ENCODE measurements at places on chromosomes 1 and 21.

GRCh38 chr1:245216366-245217115 is 61.8 kb downstream of the KIF26B start:
- no peak for DNase-seq
- no peak overlapping the region for H3K4me3 ChIP-seq
- H3K27ac ChIP-seq, result no peak overlapping the region

GRCh38 chr21:40015818-40016217 is 148.6 kb downstream of the PCP4 start:
- no peaks in the 10 kb centered on the region for H3K36me3 ChIP-seq
- no peak for DNase-seq
- H3K4me1 ChIP-seq, result no peaks in the 10 kb centered on the region
- no peak overlapping the region for H3K4me3 ChIP-seq
- H3K27me3 ChIP-seq, result no peaks in the 10 kb centered on the region

GRCh38 chr21:21973806-21974205 is 975.6 kb downstream of the NCAM2 start:
- no peaks in the 10 kb centered on the region for H3K36me3 ChIP-seq
- no peak overlapping the region for H3K27ac ChIP-seq
- H3K4me1 ChIP-seq, result no peaks in the 10 kb centered on the region
- no peak for DNase-seq
- no peaks in the 10 kb centered on the region for H3K27me3 ChIP-seq
- peak overlapping the region; percentile 17 for H3K4me3 ChIP-seq

- no peak for DNase-seq
- peaks cover 2% of the 10 kb centered on the region for H3K27me3 ChIP-seq
- no peak overlapping the region for H3K27ac ChIP-seq
- no peak overlapping the region for H3K4me3 ChIP-seq
- no peaks in the 10 kb centered on the region for H3K4me1 ChIP-seq
Observed at GRCh38 chr1:226420897-226421296, 13.0 kb upstream of the PARP1 start.

GRCh38 chr21:25441835-25442234 is 165.4 kb downstream of the MRPL39 start:
- H3K36me3 ChIP-seq, result no peaks in the 10 kb centered on the region
- no peaks in the 10 kb centered on the region for H3K27me3 ChIP-seq
- DNase-seq, result no peak
- no peaks in the 10 kb centered on the region for H3K4me1 ChIP-seq
- H3K27ac ChIP-seq, result no peak overlapping the region

GRCh38 chr1:196433000-196433399 is 175.2 kb downstream of the KCNT2 start:
- H3K4me1 ChIP-seq, result no peaks in the 10 kb centered on the region
- no peaks in the 10 kb centered on the region for H3K27me3 ChIP-seq
- peak; percentile 49 for DNase-seq
- no peaks in the 10 kb centered on the region for H3K36me3 ChIP-seq
- H3K4me3 ChIP-seq, result no peak overlapping the region

- peak overlapping the region; percentile 96 for H3K4me3 ChIP-seq
- no peaks in the 10 kb centered on the region for H3K27me3 ChIP-seq
- H3K4me1 ChIP-seq, result peaks cover 10% of the 10 kb centered on the region
- peaks cover 6% of the 10 kb centered on the region for H3K36me3 ChIP-seq
- peak overlapping the region; percentile 98 for H3K27ac ChIP-seq
Observed at GRCh38 chr1:153533689-153534201, 2.0 kb downstream of the S100A6 start.

GRCh38 chr1:165387961-165388360 is 31.4 kb upstream of the LMX1A start:
- H3K27ac ChIP-seq, result no peak overlapping the region
- H3K27me3 ChIP-seq, result peaks cover 16% of the 10 kb centered on the region
- H3K4me3 ChIP-seq, result no peak overlapping the region

DNA sequence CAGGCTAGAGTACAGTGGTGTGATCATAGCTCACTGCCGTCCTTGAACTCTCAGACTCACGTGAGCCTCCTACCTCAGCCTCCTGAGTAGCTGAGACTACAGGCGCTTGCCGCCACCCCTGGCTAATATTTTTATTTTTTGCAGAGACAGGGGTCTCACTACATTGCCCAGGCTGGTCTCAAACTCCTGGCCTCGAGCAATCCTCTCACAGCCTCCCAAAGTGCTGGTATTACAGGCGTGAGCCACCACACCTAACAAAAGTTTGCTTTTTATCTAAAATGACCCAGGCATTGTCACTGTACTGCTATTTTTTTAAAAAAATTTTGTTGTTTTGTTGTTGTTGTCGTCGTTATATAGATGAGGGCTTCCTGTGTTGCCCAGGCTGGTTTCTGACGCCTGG is 46.4 kb downstream of the CAPN2 start:
- H3K36me3 ChIP-seq, result peaks cover 50% of the 10 kb centered on the region
- H3K4me1 ChIP-seq, result no peaks in the 10 kb centered on the region
- H3K4me3 ChIP-seq, result no peak overlapping the region
- no peak for DNase-seq

- no peak overlapping the region for H3K27ac ChIP-seq
- no peaks in the 10 kb centered on the region for H3K36me3 ChIP-seq
- H3K4me3 ChIP-seq, result no peak overlapping the region
- no peak for DNase-seq
Observed at GRCh38 chr1:193542690-193543089, 356.3 kb upstream of the B3GALT2 start.

- no peaks in the 10 kb centered on the region for H3K36me3 ChIP-seq
- no peaks in the 10 kb centered on the region for H3K4me1 ChIP-seq
- H3K27ac ChIP-seq, result no peak overlapping the region
- no peak overlapping the region for H3K4me3 ChIP-seq
Observed at GRCh38 chr1:205438213-205439158, 16.6 kb upstream of the LEMD1 start.

DNA sequence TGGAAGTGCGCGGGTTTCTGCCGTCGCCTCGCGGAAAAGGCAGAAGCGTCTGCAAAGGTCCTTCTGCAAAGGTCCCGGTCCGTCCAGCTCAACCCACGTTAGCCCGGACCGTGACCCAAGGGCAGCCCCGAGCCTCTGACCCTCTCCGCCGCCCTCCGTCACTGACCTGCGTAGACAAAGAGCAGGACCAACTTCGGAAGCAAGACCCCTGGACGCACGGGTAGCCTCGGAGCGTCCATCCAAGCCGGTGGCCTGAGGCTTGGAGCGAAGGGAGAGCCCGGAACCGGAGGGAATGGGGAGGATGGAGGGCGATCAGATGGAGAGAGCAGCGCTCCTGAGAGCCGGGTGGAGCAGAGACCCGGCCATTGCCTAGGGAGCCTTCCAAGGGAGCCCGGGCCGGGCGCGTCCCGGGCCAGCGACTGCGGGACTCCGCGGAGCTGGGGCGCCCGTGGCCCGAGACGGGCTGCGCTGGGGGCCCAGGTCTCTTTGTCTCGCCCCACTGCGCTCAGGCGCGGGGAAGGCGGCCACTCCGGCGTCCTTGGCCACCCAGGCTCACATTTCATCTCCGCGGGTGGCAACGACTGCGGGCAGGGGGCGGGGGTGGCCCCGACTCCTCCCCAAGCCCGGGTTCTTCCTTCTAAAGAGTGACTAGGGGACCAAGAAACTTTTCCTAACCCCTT is at the start of gene CYYR1:
CYYR1 (minus strand) TSS at position 585 of the 680 bp plus-strand sequence; CDS start at position 239, 346 bp downstream.
- DNase-seq, result peak; percentile 29
- no peaks in the 10 kb centered on the region for H3K27me3 ChIP-seq
- H3K36me3 ChIP-seq, result no peaks in the 10 kb centered on the region

DNA sequence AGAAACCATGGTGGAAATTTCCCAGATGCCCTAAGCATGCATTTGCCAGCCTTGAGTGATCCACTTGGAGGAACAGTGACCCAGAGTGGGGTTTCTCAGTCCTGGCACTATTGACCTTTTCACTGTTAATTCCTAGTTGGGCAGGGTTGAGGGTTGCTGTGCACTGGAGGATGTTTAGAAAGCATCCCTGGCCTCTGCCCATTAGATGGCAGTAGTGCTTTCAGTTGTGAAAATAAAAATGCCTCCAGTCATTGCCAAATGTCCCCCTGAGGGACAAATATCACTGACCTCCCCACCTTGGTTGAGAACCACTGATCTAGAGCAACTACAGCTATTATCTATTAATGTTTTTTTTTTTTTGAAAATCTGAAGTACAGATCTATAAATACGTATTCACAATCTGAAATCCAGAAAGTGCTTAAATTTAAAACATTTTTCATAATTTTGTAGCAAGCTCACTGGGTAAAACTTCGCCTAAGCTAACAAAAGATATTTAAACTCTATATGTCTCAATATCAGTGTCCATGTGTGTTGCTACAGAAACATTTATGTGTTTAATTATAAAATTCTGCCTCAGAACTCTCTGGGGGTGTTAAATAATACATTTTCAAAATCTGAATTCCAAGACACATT is 27.3 kb downstream of the F3 start:
- no peak overlapping the region for H3K4me3 ChIP-seq
- peak; percentile 35 for DNase-seq
- no peak overlapping the region for H3K27ac ChIP-seq
- H3K36me3 ChIP-seq, result no peaks in the 10 kb centered on the region
- H3K4me1 ChIP-seq, result no peaks in the 10 kb centered on the region
- no peaks in the 10 kb centered on the region for H3K27me3 ChIP-seq

DNA sequence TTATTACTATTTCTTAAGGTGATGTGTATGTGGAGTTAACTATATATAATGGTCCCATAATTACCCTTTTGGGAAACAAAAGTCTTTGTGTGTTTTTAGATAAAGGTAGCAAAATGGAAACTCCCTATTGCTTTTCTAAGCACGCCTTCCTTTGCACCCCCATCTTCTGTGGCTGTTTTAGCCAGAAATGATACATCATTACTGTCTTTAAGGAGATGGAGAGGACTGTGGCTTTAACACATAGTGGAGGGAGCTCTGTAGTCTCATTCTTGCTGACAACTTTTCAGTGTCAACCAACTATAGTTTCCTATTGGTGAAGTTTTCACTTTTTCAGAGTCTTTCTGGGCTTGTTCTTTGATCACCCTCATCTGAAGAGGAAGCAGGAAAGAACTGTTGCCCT is 1.0 kb downstream of the APOBEC4 start:
- no peak overlapping the region for H3K4me3 ChIP-seq
- H3K36me3 ChIP-seq, result no peaks in the 10 kb centered on the region
- H3K27ac ChIP-seq, result no peak overlapping the region

- H3K4me1 ChIP-seq, result no peaks in the 10 kb centered on the region
- no peak overlapping the region for H3K27ac ChIP-seq
- no peaks in the 10 kb centered on the region for H3K36me3 ChIP-seq
- H3K27me3 ChIP-seq, result no peaks in the 10 kb centered on the region
- no peak for DNase-seq
Observed at GRCh38 chr1:187042538-187042937, 213.8 kb downstream of the PLA2G4A start.

DNA sequence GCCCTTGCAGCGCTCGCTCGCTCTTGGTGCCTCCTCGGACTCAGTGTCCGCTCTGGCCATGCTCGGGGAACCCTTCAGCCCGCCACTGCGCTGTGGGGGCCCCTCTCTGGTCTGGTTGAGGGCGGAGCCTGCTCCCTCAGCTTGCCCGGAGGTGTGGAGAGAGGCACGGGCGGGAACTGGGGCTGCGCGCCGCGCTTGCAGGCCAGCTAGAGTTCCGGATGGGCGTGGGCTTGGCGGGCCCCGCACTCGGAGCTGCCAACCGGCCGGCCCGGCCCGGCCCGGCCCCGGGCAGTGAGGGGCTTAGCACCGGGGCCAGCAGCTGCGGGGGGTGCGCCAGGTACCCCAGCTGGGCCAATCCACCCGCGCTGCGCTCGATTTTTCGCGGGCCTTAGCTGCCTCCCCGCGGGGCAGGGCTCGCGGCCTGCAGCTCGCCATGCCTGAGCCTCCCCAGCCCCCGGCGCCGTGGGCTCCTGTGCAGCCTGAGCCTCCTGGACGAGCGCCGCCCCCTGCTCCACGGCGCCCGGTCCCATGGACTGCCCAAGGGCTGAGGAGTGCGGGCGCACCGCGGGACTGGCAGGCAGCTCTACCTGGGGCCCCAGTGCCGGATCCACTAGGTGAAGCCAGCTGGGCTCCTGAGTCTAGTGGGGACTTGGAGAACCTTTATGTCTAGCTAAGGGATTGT is 217.0 kb upstream of the PKN2 start:
- no peak overlapping the region for H3K4me3 ChIP-seq
- H3K4me1 ChIP-seq, result no peaks in the 10 kb centered on the region
- no peaks in the 10 kb centered on the region for H3K36me3 ChIP-seq
- no peak overlapping the region for H3K27ac ChIP-seq
- no peaks in the 10 kb centered on the region for H3K27me3 ChIP-seq
- no peak for DNase-seq

DNA sequence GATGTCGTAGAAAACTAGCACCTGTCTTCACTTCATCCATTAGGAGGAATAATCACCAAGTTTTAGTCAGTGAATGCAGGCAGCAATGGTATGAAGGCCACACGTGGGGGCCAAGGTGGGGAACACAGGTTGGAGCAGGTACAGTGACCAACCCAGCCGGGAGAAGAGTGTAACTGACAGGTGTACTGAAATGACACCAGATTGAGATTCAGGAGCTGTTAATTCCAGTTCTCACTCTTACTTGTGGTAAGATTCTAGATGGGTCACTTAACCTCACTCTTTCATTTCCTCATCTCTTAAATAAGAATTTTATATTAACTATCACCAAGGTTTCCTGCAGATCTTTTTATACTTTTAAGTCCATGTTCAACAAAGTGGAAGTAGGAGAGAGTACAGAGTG is 206.2 kb upstream of the PTBP2 start:
- H3K4me1 ChIP-seq, result peaks cover 2% of the 10 kb centered on the region

DNA sequence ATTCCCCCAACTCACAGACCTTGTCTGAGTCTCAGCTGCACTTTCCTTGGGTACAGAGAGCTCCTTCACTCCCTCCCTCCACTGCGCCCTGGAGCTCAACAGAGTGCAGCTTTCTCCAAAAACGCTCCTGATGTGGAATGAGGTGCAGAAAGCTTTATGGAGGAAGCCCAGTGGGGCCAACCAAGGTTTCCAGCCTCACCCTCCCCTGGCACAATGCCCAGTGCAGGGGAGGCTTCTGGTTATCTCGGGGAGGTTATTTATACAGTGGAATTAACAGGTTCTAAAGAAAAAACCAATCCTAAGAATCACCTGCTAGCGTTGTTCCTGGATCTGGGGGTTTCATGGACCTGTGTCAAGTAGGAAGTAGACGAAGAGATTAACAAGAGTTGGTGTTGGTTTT is at the start of gene ITLN1:
ITLN1 (minus strand) TSS at position 139 of the 400 bp plus-strand sequence. CDS start 303 bp downstream, outside the sequence.
- no peak within 1 kb of the TSS for H3K4me3 ChIP-seq
- H3K27me3 ChIP-seq, result no peaks in the 10 kb centered on the region
- no peak within 1 kb of the TSS for H3K27ac ChIP-seq
- no peaks in the 10 kb centered on the region for H3K36me3 ChIP-seq

- no peaks in the 10 kb centered on the region for H3K36me3 ChIP-seq
- no peak overlapping the region for H3K4me3 ChIP-seq
- H3K27me3 ChIP-seq, result no peaks in the 10 kb centered on the region
- H3K27ac ChIP-seq, result no peak overlapping the region
- peak; percentile 45 for DNase-seq
Observed at GRCh38 chr1:183583466-183583865, 6.8 kb downstream of the NCF2 start.

DNA sequence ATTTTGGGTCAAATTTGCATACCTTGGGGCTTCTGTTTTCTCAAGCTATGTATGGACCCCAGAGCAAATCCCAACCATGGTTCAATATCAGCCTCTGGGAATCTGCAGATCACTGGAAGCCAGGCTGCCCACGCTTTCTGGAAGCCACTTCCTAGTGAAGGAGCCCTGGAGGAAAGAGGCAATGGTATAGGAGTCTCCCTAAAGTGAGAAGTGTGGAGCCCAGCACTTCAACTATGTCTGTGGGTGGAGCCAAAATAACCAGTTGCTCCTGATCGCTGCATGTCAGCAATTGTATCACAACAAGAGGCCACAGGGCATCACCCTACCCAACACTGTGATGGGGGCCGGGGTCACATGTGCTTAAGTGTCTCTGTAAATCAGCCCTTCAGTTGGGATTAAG is 26.9 kb downstream of the ETS2 start:
- H3K36me3 ChIP-seq, result no peaks in the 10 kb centered on the region
- no peak overlapping the region for H3K4me3 ChIP-seq
- no peak overlapping the region for H3K27ac ChIP-seq
- H3K4me1 ChIP-seq, result peaks cover 13% of the 10 kb centered on the region

All from fibroblast of lung (primary cell).